Endothelial cell of umbilical vein (primary cell): ENCODE measurements at places on chromosomes 6 and 20. TPM values are rescaled to one million over a fixed set of nuclear protein-coding genes. Genes with fewer than 3 reads are reported as not detected.

DNA sequence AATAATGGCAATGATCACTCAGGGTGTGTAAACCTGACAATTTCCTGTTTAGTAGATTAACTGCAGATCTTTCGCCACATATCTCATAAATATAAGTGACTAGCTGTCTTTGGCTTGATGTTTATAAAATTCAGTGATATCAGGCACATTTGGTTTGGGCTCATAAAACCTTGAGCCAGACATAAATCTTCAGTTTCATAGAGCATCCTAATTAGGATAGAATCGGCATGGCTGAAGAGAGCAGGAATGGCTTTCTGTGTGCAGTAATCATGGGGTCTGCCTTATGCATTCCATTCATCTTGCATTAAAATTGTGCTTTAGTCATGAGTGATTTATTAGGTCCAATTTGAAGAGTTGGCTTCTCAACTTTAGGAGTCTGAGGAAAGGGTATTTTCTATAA, 27.2 kb downstream of the AIG1 start:
- no peak for DNase-seq

GRCh38 chr6:69780585-69781178, 16.1 kb downstream of the LMBRD1 start:
- DNase-seq: no peak

DNA sequence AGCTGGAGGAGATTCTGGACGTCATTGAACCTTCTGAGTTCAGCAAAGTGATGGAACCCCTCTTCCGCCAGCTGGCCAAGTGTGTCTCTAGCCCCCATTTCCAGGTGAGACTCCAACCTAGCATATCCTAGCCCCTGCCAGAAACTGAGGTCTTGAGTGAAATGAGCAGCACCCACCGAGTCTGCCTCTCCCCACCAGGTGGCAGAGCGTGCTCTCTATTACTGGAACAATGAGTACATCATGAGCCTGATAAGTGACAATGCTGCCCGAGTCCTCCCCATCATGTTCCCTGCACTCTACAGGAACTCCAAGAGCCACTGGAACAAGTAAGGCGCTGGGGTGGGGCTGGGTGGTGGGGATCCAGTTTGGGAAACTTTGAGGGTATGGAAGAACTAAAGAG, 4.6 kb downstream of the MEA1 start:
- DNase-seq: peak; percentile 49

DNA sequence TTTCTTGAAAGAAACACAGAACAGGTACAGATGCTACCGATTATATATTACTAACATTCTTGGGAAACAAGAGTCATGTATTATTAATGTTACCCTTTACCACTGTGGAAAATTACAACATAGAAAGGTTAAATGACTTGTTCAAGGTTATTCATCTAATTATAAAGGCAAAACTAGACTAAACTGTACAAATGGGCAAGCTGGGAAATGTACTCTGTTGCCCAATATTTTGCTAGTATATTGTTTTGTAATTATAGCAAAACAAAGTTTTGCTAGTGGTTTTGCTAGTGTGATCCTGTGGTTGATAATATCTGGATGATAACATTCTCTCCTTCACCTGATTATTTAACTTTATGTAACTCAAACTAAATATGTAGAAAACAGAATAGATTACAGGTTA, 96.5 kb downstream of the TINAG start:
- DNase-seq: no peak

DNA sequence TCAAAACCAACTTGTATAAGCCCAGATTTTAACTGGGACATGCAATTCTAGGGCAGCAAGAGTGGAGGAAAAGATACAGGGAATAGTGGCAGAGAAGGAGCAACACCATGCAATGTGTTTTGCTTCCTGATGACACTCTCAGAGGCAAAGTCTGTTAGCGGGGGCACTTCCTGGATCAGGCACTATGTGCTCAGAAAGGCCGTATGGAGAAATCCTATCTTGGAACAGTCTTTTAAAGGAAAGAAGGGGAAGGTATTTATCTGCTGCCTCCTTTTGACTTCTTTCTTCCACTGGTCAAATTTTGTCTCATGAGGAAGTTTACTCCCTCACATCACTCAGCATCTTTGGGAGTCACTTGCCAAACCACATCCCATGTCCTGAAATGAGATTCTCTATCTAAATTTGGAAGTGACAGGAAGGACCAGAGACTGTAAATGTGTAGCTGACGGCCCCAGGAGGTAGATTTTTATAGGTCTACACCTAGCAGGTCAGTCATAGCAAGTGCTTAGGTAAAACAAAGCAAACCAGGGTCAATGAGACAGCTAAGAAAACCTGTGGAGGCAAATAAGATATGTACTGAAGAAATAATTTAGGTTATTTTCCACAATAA, 91.7 kb upstream of the ELOVL5 start:
- DNase-seq: no peak

DNA sequence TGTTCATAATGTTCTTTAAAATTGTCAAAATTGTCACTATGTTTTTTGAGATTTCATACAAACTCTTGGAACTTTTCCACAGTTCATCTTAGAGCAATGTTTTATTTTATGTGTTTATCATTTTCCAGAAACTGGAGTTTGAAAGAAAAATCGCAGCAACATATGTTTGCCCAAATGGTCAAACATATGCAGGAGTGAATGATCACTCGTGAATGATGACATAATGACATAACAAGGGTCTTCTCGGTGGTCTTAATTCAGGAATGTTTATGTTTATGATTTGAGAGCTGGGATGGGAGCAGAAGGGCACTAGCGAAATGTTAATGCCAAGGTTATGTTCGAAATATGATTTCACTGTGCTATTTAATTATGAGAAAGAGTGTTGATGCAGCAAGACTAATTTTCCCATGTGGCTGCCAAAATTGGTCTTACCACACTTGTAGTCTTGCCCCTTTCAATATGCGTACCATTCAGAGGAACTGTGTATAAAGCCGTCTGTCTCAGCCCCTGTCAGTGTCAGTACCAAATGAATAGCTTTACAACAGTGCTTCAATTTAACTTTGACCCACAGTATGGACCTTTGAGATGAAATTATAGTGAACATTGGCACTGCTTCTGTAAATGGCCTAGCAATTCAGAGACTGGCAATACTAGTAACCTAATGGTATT, 152.3 kb downstream of the CARMIL1 start:
- DNase-seq: no peak

- DNase-seq: peak; percentile 50
These were observed at the start of gene GPR6 for GRCh38 chr6:109978174-109979032. Gene GPR6 (plus strand): TSS chr6:109978311. CDS start chr6:109979113, 802 bp downstream.

DNA sequence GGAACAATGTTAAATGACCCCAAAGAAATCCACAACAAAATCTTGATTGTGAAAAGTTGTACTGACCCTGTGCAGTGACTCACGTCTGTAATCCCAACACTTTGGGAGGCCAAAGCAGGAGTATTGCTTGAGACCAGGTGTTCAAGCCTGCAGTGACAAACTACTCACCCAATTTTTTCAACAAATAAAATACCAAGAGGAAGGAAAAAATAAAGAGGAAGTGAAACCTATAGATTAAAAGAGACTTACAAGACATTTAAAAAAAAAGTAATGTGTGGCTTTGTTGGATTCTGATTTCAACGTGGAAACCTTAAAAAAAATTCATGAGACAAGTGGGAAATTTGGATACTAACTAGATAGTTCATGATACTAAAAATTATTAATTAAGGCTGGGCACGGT, 31.9 kb downstream of the GINS1 start:
- DNase-seq: no peak

The C20orf144 gene
- total RNA-seq: not detected in 2 replicates

The MEI4 gene
- not detected in 2 replicates for total RNA-seq

GRCh38 chr6:13098793-13099570, 229.4 kb downstream of the TBC1D7 start:
- DNase-seq: no peak

The NANP gene
- 7.5 and 8.0 TPM in 2 replicates for total RNA-seq
